Fibroblast of skin of left quadriceps (primary cell): ENCODE measurements at places on chromosomes 3 and 15.

DNA sequence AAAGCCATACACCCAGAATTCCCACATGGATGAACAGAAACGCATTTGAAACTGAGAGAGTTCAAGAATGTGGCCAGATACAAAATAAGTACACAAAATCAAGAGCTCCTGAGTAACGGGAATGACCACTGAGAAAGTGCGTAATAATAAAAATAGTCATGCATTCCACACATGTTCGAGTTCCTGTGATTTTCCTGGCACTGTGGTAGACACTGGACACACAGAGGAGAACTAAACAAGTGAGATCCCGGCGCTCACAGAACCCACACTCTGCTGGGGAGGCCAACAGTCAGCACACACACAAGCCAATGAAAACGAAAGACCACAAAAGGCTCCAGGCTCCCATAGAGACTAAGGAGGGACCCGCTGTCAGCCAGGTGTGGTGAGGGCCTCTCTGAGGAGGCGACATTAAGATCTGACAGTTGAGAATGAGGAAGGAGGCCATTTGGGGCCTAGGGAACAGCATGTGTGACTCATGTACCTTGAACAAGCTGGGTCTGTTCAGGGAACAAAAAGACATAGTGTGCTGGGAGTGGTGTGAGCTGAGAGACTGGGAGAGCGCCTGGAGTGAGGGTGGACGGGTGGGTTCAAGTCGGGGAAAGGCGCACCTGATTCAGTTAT is 5.1 kb downstream of the FAM107A start:
- DNase-seq = no peak

- DNase-seq = no peak
These were observed 958.8 kb upstream of the NR2F2 start for GRCh38 chr15:95371664-95372063.

DNA sequence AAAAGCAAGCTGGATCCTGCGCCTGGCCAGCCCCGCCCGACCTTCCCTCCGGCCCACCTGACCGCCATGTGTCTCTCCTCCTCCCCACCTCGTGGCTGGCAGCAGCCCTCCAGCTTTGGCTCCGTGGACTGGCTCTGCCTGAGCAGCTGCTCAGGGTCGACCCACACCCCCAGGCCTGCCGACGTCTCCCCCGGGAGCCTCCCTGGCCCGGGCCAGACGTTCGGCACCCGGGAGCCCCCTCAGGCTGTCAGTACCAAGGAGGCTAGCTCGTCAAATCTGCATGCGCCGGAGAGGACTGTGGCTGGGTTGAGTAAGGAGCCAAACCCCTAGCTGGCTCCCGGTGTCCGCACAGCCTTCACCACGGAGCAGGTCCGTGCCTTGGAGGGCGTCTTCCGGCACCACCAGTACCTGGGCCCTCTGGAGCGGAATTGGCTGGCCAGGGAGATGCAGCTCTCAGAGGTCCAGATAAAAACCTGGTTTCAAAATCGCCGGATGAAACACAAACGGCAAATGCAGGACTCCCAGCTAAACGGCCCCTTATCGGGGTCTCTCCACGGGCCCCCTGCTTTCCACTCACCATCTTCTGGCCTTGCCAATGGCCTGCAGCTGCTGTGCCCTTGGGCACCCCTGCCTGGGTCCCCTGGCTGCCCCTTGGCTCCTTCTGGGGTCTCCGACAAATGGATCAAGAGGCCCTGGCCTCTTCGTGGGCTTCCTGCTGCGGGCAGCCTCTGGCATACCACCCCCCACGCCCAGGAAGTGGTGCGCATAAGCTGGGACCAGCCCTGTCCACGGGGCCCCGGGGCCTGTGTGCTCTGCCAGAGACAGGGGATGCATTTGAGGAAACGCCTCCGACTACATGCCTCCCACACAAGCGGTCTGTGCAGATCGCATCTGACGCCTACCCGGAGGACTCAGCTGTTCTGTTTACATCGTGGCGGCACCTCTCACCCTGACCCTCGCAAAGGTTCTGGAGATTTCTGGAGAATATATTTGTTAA is 345.0 kb downstream of the ZNF385D start:
- DNase-seq = no peak

DNA sequence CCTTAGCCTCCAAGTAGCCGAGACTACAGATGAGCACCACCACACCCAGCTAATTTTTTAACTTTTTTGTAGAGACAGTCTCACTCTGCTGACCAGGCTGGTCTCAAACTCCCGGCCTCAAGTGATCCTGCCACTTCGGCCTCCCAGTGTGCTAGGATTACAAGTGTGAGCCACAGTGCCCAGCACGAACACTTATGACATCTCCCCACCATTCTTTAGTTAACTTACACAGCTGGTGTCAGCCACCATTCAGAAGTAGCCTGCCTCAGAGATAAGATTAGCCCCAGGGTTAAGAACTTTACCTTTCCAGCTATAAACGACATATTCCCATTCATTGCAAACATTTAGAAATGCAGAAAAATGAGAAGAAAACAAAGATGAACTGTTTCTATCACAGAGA is 58.2 kb downstream of the TRPM7 start:
- DNase-seq = no peak

DNA sequence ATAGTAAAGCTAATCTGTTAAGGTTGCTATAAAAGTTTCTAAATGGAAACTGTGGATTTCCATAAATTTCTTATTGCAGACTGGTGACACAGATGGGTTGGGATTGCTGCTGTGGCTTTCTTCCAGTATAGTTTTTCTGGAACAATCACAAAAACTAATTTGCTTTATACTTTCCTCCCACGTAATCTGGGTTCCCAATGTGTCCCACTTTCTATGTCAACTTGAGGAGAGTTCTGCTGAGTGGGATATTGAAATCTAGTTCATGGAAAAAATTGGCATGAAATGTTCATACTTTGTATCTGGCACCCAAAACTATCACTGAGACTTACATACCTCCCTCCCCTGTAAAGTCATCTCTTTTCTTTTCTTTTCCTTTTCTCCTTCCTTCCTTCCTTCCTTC is 126.8 kb downstream of the TGFBR2 start:
- DNase-seq = no peak

GRCh38 chr15:30990446-30991254 is 778 bp downstream of the MTMR10 start:
- DNase-seq = no peak

GRCh38 chr3:160953686-160954085 is 151.5 kb downstream of the B3GALNT1 start:
- DNase-seq = no peak

GRCh38 chr15:31027910-31028578 is 36.6 kb upstream of the MTMR10 start:
- DNase-seq = no peak

DNA sequence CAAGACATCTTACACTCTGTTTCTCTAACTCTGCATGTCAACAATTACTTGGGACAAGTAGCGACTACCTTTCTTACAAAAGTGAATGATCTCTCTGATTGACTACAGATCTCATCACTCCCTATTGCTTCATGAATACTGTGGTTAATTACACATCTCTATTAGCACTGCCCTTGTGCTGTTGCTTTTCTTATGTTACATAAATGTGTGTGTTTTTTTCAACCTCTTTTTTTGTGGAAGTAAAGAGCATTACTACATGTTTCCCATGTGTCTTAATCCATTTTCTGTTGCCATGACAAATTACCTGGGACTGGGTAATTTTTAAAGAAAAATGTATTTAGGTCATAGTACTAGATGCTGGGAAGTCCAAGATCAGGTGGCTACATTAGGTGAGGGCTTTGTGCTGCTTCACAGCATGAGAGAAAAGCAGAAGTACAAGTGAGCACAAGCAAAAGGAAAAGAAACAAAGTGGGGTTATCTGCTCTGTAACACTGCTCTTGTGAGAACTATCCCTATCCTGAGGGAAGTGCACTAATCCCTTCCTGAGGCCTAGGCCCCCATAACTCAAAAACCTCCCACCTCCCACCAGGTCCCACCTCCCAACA is 298.2 kb upstream of the SATB1 start:
- DNase-seq = no peak

DNA sequence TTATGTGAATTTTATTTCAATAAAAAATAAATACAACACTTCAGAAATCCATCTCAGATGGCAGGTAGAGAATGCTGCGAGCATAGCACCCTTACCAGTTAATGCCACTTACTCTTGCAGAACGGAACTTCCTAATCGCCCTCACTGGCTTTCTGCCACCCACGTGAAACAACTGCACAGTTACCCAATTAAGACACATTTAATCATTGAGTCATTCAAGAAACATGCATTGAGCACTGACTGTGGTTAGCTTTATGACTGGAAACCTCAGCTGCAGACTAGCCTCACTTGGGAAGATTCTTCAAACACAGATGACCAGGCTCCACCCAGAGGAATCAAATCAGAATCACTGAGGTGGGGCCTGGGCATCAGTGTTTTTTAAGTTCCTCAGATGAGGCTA is 5.6 kb upstream of the MFGE8 start:
- DNase-seq = peak; percentile 97

DNA sequence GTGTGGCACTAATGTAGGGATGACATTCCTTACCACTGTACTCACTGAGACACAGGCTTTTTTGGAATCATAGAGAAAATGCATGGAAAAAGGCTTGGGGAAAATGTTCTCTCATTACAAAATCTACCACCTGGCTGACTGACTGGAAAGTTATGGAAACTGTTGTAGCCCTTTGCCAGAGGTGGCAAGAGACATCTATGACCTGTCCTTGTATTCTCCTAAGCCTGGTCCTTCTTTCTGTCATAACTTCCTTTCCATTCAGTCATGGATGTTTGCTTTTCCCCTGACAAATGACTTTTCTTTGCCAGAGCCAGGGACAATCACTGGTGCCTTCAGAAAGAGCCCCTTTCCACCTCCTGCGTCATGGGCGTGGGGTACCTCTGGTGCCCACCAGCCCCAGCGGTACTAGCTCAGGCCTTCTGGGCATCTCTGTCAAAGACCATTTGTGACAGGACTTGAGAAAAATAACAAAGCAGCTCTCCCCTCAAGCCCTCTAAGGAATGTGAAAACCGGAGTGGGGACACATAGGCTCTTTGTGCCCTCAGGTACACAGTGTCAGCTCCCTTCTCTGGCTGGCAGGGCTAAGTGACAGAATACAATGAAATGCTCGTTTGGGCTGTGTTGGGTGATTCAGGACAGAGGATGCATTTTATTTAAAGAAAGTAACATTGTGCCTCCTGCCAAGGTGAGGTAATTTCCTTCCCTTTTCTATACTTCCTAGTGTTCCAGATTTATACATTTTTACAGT is 381.1 kb upstream of the RASGRP1 start:
- no peak for DNase-seq

DNA sequence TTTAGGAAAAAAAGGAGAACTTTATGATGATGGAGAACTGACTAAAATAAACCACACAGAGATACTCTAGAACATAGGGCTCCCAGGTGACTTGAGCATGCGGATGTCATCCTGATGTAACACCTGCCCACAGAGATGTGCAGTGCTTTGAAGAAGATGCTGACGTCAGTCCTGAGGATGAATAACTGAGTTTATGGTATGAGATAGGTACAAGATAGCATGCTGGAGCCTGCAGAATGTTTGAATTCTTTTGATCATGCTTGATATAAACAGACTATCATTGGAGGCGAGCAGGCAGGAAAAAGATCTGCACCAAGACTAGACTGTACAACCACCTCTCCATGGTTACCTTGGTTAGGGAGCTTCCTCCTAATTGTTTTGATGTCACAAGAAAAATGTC is 12.4 kb downstream of the CCR4 start:
- DNase-seq = no peak

GRCh38 chr3:133863911-133864310 is 31.8 kb downstream of the RAB6B start:
- DNase-seq = no peak

DNA sequence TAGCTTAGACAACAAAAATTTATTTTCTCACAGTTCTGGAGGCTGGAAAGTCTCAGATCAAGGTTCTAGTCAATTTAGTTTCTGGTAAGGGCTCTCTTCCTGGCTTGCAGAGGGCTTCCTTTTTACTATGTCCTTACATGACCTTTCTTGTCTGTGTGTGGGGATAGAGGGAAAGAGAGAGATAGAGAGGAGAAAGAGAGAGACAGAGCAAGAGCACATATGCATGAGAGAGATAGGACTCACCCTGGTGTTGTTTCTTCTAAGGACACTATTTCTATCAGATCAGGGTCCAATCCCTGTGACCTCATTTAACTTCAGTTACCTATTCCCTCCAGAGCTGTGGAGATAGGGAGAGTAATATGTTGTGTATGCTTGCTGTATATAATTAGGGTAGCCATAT is 44.9 kb upstream of the TEX9 start:
- DNase-seq = no peak

DNA sequence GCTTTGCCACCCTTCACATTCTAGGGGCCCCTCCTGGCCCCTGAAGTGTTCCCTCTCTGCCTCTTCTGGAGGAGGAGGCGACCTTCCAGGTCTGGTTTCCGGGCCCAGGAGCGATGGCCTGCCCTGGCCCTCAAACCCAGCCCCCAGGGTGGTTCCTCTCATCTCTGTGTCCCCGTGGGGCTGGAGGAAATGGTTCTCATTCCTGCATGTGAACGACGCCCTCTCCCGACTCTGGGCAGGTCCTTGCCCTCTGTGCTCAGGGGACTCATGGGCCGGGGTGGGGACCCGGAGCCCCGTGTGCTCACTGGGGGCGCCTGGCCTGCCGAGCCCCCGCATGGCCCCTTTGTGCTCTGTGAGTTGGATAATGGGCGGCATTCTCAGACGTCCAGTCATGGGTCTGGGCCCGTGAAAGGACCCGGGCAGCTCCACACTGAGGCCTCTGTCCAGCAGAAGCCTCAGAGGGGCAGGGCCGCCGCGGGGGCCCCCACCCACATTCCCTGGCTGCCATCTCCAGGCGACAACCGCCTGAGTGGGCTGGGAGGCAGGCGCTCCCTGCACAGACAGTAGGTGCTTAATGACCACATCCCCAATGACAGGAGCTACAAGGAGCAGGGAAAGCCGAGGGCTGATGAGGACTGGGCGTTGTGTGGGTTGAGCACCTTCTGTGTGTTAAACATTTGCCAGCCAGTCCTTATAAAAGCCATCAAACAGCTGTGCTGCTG is 5.5 kb upstream of the PLXND1 start:
- DNase-seq = no peak

- no peak for DNase-seq
These were observed 84.8 kb upstream of the ICE2 start for GRCh38 chr15:60563539-60564404.

GRCh38 chr3:53255775-53256703 is at the start of gene TKT:
Gene TKT, minus strand, starts transcription at chr3:53256022. Its CDS starts 80 bp downstream, at chr3:53255942.
- peak; percentile 55 for DNase-seq
